ENCODE measurements at places on chromosomes 3 and 15.

DNA sequence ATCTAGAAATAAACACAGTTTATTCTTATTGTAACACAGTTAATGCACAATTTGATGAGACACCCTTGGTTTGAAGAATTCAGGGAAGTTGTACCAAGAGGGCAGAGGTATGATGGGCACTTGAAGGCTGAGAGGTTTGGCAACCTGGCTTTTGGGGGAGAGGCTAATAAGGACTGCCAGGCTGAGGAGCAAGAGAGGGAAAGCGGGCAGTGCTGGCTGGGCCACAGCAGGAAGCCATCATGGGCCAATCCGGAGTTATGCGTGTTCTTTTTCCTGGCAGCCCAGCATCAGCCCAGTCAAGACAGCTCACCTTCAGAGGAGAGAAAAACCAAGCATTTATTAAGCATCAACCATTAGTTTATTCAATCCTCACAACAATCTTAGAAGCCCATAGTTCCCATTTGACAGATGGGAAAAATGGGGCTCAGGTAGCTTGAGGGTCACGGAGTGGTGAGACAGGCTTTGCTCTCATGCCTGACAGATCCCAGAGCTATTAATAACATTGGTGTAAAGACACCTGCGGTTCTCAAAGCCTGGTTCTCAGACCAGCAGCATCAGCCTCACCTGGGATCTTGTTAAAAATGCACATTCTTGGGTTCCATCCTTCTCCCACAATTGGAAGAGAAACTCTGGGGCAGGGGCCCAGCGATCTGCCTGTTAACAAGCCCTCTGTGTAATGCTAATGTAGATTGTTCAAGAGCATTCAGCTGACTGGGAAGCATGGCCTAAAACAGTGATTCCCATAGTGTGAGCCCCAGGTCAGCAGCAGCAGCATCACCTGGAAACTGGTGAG lies 183.7 kb downstream of the NTRK3 start:
- DNase-seq, result no peak

GRCh38 chr3:68378631-68379030 lies 553.7 kb downstream of the TAFA4 start:
- no peak for DNase-seq

DNA sequence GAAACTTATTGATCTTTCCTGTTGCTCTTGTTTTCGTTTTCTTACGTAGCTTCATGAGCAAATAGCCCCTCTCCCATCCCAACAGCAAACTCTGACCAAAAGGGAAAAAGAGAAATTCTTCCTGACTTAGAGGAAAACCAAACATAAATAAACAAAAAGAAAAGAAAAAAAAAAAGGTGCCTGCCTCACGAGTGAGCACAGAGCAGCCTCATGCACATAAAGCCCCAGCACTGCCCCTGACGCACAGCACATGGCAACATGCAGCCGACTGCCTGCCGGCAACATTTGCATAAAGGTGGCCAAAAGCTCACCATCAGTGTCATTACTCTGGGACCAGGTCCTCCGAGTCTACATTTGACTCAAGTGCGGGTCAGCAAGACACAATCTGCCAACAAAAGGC lies 6.4 kb downstream of the POC1A start:
- no peak for DNase-seq

DNA sequence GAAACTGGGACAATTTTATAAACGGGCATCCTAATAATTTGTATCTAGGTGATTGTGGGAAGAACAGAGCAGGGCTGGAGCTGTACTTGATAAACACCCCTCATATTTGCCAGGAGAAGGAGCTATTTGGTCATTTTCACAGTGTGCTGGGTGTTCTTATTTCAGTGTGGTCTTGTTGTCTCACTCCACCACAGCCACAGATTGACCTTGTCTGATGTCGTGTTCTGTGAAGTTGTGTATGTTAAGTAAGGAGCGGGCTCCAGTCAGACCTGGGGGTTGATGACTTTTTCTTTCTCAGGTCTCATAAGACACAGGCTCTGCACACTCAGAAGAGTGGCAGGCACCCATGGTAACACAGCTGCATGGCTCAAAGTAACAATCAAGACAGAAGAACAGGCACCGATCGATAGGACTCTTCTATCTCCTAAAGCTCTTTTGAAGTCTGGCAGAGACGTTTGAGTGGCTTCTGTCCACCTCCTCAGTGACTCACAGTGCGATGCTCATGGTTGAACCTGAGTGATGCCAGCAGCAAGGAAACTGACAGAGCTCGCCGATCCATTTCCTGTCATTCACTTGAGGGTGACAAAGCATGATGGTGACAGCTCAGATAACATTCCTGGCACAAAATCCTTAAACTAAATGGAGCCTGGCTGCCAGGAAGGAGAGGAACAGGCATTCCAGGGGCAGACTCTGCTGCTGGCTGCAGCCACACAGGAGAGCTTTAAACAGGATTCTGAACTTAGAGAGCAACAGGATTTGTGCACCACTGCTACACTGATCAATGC lies 20.8 kb downstream of the DPH3 start:
- DNase-seq, result no peak

DNA sequence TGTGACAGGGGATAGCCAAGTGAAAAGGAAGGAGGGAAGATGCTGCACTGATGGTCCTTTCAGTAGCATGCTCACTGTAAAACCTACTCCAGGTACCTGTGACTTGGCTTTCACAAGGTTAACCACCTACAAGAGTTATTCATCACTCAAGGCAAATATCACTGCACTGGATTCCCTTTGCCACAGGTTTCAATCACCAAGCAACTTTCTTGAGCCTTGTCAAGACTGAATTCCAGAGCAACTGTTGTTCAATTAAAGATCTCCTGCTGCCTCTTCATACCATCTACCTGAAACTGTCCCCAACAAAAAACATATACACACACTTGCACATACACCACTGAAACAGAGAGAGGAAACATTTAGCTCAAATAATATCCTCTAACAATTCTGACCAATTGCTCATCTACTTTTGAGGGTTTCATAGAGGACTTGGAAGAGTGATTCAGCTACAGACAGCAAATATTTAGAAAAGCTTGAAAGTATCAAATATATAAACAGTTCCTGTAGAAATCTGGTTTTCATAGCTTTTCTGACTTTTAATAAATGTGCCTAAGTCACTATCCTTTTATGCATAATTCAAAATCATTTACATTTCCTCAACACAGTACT lies 6.5 kb downstream of the IGF2BP2 start:
- DNase-seq, result no peak

DNA sequence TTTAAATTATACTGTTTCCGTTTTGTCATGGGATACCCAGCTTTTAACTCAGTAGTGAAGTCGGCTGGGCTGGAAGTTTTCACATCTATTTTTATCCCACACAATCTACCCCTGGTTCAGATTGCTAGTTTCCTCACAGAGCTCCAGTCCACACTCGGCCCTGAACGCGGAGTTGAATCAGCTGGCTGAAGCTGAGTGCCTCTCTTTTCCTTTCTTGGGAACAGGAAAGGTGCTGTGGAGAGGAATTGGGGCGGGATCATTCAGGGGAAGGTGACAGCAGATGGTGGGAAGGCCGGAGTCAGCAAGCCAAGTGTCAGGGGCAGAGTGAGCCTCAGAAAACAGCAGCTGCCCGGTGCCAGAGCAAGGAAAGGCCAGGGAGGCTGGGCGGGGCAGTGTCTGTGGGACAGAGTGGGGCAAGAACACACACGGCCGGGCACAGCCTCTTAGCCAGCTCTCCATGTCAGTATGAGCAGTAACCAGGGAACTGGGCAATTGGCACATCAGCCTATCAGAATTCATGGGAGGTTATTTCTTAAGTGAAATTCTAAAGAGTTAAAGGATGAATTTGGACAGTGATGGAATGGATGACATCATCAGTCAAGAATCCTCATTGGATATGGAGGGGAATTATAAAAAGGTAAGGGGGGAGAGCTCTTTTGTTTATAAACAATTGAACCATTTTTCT lies 135.7 kb upstream of the IL12A start:
- peak; percentile 18 for DNase-seq

DNA sequence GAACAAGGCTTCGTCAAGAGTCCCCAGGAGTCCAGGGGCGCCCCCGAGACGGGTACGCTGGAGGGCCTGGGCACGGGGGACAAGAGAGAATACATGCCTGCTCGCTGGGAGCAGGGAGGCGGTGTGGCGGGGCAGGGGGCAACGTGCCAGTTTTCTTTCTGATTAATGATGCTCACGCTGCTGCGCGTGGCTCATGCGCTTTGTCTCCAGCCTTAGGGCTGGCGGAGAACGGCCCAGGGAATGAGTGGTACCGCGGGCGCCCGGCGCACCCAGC lies 408 bp upstream of the ARPP21 start:
- no peak for DNase-seq

GRCh38 chr3:127644641-127645370 lies 15.8 kb downstream of the PODXL2 start:
- DNase-seq, result no peak

DNA sequence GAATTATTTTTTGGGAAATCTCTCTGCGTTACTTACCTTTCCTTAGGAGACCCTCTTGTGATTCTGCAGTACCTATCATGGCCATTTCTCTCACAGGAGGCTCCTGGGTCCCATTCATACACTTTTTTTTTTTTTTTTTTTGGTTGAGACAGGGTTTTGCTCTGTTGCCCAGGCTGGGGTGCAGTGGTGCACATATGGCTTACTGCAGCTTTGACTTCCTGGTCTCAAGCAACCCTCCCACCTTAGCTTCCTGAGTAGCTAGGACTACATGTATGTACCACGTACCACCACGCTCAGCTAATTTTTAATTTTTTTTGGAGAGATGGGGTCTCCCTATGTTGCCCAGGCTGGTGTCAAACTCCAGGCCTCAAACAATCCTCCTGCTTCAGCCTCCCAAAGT lies 36.1 kb downstream of the TRAK1 start:
- no peak for DNase-seq

DNA sequence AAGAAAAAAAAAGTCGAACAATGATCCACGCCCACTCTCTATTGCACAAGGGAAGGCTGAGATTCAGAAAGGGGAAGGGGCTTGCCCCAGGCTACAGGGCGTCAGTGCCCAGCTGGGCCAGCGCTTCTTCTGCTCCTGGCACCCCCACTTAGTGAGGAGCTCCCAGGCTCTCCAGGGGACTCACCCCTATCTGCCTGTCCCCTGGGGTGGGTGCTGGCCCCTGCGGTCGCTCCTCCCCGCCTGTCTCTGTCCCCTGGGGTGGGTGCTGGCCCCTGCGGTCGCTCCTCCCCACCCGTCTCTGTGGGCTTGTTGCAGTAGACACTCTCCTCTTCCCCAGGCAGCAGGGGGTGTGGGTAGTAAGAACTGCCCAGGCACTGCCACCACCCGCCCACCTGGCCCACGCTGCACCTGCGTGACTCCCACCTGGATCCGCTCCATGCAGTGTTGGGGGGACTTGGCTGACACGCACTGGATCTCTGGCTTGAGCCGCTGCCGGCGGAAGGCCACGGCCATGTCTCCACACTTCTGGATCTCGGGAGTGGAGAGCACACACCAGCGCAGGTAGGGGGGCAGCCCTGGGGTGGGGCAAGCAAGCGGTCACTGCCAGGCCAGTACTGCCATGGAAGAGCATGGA lies 14.6 kb downstream of the MELTF start:
- DNase-seq, result no peak

DNA sequence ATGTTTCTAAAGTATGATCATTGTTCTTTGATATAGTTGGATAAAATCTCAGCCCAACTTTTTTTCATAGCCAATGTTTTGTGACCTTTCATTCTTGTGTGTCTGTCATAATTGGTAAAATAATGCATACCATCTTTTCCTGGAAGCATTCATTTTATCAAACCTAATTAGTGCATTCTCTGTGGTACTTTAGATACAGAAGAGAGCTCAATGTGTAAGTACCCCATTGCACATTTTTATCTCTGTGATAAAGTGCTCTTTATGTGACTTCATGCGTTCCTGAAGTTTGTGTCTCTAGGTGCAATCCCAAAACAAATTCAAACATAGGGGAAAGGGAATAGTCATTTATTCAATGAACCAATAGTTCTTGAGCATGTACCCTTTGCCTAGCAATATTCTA lies 628.5 kb downstream of the GBE1 start:
- DNase-seq, result no peak

DNA sequence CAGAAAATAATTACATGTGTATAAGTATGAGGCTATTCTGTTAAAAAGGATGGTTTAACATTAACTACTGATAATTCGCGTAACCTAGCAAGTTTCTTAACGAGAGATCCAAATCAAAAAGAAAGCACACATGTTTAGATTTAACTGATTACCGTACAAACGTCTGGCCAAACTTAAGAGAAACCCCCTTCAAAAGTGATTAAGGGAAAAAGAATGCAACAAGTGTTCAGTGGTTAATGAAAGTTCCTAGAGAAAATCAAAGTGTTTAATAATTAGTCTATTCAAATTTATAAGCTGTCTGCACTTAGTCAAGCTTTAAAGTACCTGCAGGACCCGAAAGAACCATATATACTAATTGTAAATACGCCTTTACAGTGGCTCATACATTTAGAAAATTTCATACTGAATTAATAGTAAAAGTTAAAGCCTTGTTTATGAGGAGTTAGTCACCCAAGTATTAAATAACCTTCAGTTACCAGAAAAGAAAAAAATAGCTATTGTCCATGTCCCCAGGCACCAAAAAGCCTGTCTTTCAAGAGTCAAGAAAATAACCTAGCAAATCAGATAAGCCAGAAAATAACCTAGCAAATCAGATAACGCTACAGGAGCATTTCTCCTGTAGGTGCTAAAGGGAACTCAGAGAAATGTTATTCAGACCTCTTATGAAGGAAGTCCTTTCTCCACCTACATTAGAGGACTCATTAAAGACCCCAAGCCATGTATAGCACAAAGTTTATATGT lies 34.6 kb downstream of the ZNF589 start:
- no peak for DNase-seq

- DNase-seq, result no peak
Observed at GRCh38 chr3:149810846-149811245, 2.2 kb upstream of the RNF13 start.

- DNase-seq, result no peak
Observed at GRCh38 chr3:124671106-124671505, 59.1 kb upstream of the UMPS start.
